ENCODE measurements at places on chromosomes 5 and 9.

DNA sequence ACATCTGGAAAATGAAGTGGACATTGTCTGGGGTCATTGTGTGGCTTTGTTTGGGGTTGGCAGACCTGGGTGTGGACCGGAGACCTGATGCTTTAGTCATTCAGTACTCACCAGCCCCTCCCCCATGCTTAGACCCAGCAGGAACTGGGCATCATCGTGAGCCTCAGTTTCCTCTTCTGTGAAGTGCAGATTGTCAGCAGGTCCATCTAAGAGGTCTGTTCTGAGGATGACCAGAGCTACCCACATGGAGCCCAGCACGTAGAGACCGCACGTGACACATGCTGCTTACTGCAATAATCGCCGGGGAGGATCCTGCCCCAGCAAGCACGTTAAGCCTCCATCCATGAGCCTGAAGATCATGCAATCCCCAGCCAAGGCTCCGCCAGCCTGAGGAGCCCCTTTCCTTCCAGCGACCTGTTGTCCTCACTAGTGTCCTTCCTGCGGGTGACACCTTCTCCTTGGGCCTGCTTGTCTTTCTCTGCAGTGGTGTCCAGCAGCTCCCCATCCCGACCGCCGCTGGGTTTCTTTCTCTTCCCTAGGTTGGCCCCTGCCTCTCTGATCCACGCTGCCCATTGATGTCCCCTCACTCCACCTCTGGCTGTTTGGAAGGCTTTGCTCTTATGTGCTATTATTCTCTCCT is 26.7 kb upstream of the IRX4 start:
- no peak for DNase-seq

DNA sequence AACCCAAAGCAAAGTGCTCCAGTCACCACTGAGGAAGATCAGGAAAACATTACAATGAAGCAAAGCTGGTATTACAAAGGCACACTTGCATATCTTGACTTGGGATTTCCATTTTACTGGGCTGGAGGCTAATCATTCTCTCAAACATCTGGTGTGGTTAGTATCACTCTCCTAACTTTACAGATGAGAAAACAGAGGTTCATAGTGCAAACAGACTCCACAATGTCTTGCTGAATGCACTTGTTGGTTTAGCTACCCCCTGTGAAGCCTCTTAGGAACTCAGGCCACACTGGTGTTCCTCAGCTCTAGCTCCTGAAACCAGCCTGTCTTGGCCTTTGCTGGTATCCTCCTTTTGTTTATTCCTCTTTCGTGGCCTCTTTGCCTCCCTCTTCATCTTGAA is 29.5 kb upstream of the SMAD5 start:
- DNase-seq, result no peak

DNA sequence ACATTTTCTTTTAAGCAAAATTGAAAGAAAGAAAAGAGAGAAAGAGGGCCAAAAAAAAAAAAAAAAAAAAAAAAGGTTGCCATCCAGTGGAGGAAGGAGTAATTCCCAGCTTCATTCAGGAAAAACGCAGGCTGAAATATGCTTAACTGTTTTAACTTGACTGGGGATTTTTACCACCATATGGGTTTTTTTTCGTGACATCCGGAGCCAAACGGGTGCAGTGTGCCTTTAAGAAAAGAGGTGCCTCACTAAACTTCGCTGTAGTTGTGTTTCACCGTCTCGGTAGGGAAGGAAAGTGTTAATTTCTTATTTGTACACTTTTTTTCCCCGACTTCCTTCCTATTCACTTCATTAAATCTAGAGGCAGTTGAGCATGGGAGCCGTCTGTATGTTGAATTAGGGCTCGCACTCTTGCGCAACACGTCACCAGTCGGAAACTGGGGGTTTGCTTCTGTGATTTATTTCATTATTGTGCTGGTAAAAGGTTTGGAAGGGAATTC is 143.0 kb downstream of the SMARCA2 start:
- peak; percentile 58 for DNase-seq

DNA sequence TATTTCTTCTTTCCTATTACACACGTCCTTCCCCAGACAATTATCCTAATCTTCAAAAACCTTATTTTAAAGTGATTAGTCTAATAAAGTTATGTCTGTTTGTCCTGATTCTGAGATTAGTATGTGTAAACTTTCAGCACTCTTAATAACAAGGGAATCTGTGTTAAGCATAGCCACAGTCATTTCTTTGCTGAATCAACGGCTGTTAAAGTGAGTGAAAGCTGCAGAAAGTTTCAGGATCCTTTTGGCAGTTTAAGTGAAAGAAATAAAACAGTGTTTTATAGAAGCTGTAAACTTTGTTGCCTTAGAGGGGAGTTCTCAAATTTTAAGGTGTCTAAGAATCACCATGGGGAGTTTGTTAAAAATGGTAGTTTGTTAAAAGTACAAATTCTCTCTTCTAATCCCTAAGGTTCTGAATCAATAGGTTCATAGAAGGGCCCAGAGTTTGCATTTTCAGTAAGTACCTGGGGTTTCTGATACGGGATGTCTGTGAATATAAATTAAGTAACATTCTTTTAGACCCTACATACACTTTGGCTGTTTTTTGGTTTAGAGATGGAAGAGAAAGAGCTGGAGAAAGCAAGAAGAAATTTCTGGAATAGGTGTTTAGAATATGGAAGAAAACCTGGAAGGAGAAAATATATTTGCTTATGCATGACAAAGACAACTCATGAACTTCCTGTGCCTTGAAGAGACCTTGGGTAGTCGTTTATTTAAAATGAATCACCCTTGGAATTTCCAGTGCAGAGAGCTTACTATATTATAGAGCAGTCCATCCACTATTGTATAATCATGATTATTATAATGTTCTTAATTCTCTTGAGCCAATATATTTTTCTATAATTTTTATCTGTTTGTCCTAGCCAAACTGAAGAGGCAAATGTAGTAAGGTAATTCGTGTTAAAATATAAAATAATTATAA is 45.7 kb downstream of the SCAMP1 start:
- peak; percentile 53 for DNase-seq

- DNase-seq, result no peak
Observed at GRCh38 chr9:134892221-134892620, 11.6 kb downstream of the FCN2 start.

DNA sequence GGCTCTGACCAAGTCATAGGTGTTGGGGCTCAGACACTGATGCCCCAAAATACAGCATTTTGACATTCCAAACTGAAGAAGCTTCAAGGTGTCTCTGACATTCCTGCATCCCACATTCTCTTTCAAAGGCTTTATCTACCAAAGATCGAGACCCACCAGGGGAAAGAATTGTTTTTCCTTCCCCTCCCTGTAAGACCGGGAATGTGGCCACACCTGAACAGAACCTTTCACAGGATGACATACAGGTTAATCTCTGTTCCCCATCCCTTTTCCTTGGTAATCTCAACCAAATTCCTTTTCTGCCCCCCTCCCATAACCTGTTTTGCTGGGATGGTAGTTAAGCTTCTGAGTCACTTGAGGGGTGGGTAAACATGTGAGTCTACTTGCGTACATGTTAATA is 72.3 kb downstream of the IQGAP2 start:
- no peak for DNase-seq

All from AG10803 (cell line).